ENCODE measurements at places on chromosomes 11 and 22. TPM values are rescaled to one million over a fixed set of nuclear protein-coding genes. Genes with fewer than 3 reads are reported as not detected.

AQP11 gene
- polyA plus RNA-seq = 0.22 TPM

MS4A7 gene
- 2.0 TPM for polyA plus RNA-seq

POLR2L gene
- 454 TPM for polyA plus RNA-seq

IL17RA gene
- polyA plus RNA-seq = 5.0 TPM

ELP4 gene
- polyA plus RNA-seq = 8.4 TPM

PANX2 gene
- 0.46 TPM for polyA plus RNA-seq

FIBIN gene
- polyA plus RNA-seq = 2.5 TPM

LRRC55 gene
- polyA plus RNA-seq = not detected

SULT4A1 gene
- 0.11 TPM for polyA plus RNA-seq

PRDM11 gene
- 7.5 TPM for polyA plus RNA-seq

CCDC117 gene
- 6.7 TPM for polyA plus RNA-seq

IL10RA gene
- 2.0 TPM for polyA plus RNA-seq

SHANK2 gene
- 3.2 TPM for polyA plus RNA-seq

SCGB2A2 gene
- not detected for polyA plus RNA-seq

APOA4 gene
- polyA plus RNA-seq = 1.4 TPM

TSPAN18 gene
- polyA plus RNA-seq = 14.4 TPM

DDIAS gene
- 0.39 TPM for polyA plus RNA-seq

HOATZ gene
- not detected for polyA plus RNA-seq

MS4A6E gene
- 0.16 TPM for polyA plus RNA-seq

CATSPERZ gene
- polyA plus RNA-seq = not detected

CLDN5 gene
- 221 TPM for polyA plus RNA-seq

LMO1 gene
- 0.54 TPM for polyA plus RNA-seq

SLC22A9 gene
- not detected for polyA plus RNA-seq

KCTD14 gene
- polyA plus RNA-seq = 17.9 TPM

NCF4 gene
- polyA plus RNA-seq = 1.9 TPM

OR2AG1 gene
- not detected for polyA plus RNA-seq

MIOX gene
- polyA plus RNA-seq = not detected

BDNF gene
- polyA plus RNA-seq = 0.22 TPM

LRP5 gene
- 26.0 TPM for polyA plus RNA-seq

NRXN2 gene
- 1.2 TPM for polyA plus RNA-seq

GGT5 gene
- 51.3 TPM for polyA plus RNA-seq

GPHA2 gene
- polyA plus RNA-seq = 3.6 TPM

YPEL1 gene
- 3.0 TPM for polyA plus RNA-seq

PANX3 gene
- not detected for polyA plus RNA-seq

OR6A2 gene
- not detected for polyA plus RNA-seq

MB gene
- polyA plus RNA-seq = 1.3 TPM

GSTT4 gene
- polyA plus RNA-seq = not detected

ZDHHC8 gene
- 20.5 TPM for polyA plus RNA-seq

CST6 gene
- 0.84 TPM for polyA plus RNA-seq

SEC14L6 gene
- polyA plus RNA-seq = 1.3 TPM

TEX12 gene
- polyA plus RNA-seq = not detected

KCNJ1 gene
- polyA plus RNA-seq = 0.01 TPM

C11orf87 gene
- not detected for polyA plus RNA-seq

SOX6 gene
- polyA plus RNA-seq = 1.3 TPM

PKDREJ gene
- 0.03 TPM for polyA plus RNA-seq

CHST1 gene
- polyA plus RNA-seq = 2.0 TPM

LSP1 gene
- 40.4 TPM for polyA plus RNA-seq

HEPACAM gene
- 4.7 TPM for polyA plus RNA-seq

CNTF gene
- 0.16 TPM for polyA plus RNA-seq
